ENCODE measurements at places on chromosomes 16 and 17.

DNA sequence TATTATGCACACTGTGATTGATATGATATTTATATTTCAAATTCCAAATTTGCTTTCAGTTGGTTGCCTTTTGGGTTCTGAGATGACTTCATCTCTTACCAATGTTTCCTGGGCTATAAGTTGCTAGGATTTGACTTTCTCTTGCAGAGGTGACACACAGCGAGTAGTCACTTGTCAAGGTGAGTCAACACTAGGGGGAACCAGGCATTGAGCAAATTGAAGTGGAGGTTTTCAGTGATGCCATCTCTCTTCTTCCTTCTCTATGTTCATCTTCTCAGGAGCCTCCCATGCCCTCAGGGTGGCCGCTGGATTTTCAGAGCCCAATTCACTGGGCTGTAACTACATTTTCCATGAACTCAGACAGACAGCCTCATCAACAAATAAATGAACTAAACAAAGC lies 6.0 kb upstream of the CPD start:
- peak; percentile 42 for DNase-seq

- peak; percentile 42 for DNase-seq
These were observed at the start of gene MC1R for GRCh38 chr16:89918453-89919347. TSS of gene MC1R (plus strand) at chr16:89918862. CDS start at chr16:89919259, 397 bp downstream.

DNA sequence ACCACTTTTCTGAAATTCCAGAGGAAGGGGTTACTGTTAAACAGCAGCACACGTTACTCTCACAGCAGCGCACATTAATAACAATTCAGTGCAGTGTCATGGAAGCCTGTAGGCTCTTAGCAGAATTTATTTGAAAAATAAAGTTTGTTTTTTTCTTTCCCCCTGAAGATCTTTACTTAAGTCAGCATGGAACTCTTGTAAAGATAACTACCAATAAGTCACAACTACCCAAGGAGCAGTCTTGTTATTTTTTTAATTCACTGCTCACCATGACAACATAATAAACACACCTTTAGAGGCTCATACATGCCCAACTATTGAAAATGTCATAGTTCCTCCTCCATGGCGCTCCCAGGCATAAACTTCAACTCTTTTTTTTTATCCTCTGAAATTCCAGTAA lies 31.8 kb upstream of the PSMD7 start:
- DNase-seq: no peak

GRCh38 chr16:27717726-27718125 lies 167.8 kb downstream of the KATNIP start:
- no peak for DNase-seq

DNA sequence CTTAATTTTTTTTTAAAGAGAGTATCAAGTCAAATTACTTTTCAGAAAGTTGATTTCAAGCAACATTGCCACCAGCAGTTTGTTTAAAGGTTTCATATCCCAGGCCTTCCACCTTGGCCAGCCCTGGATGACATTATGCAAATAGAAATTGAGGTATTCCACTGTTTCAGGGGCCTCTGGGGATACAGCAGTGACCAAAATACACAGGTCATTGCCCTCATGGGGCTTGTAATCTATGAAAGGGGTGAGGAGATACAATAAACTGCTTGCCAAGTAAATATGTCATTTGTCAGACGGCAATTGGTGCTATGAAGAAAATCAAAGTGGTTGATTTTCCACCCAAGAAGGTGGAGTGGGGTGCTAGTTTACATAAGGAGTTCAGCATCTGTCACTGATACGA lies 37.8 kb upstream of the TMC5 start:
- no peak for DNase-seq

- DNase-seq: no peak
These were observed 1.5 kb upstream of the LIMD2 start for GRCh38 chr17:63701456-63701820.

DNA sequence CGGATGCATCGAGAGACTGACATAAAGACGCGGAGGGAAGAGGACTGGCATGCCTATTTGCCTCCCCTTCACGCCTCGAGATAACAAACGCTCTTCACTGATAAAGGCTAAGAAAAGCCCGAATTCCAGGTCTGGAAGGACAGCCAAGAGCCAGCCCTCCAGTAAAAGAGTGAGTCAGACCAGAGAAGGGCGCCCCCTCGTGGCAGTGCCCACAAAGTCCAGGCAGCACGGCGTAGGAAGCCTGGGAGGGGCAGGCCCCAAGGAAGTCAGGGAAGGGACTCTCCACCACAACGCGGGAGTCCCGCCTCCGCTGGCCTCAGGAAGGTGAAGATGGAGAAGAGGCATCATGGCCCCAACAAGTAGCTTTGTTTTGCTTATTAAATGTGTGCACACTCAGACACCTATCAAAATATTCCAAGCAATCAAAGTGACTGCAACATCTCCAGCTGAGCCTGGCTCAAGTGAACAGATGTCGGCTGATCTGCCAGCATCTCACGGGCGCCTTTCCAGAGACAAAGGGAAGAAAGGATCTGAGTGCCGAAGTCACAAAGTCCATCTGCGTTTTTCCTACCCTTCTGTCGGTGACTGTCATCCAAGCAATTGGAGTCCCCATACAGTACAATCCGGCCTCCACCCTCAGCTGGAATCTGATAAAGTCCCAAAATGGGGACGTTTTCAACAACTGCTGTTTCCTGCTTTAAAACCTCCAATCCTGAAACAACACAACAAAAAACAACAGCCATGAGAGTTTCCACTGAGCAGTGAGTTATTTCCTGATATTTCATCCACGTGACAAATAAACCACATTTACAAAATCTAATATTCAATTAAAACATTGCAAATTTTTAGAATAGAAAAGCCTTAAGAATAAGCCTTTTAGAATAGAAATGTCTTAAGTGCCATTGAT lies 20.4 kb upstream of the SLC38A8 start:
- DNase-seq: peak; percentile 66

- DNase-seq: peak; percentile 34
These were observed 51.3 kb upstream of the FBXO47 start for GRCh38 chr17:39018267-39019134.

DNA sequence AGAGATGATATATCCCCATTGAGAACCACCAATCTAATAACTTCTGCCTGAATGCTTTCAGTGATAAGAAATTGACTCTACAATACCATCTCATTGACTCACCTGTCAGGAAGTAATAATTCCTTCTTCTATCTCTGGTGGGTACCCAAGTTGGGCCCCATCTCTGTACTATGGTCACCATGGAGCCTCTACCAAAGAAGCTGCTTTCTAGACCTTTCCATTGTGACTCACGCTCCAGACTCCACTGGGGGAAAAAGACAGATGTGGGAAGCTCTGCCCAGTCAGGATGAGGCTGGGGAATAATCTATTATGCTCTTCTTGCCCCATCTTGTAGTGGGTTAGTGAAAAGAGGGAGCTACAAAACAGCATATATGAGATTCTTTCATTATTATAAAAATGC lies 100.4 kb downstream of the COPRS start:
- no peak for DNase-seq

GRCh38 chr17:2904135-2904534 lies 107.9 kb downstream of the RAP1GAP2 start:
- no peak for DNase-seq

DNA sequence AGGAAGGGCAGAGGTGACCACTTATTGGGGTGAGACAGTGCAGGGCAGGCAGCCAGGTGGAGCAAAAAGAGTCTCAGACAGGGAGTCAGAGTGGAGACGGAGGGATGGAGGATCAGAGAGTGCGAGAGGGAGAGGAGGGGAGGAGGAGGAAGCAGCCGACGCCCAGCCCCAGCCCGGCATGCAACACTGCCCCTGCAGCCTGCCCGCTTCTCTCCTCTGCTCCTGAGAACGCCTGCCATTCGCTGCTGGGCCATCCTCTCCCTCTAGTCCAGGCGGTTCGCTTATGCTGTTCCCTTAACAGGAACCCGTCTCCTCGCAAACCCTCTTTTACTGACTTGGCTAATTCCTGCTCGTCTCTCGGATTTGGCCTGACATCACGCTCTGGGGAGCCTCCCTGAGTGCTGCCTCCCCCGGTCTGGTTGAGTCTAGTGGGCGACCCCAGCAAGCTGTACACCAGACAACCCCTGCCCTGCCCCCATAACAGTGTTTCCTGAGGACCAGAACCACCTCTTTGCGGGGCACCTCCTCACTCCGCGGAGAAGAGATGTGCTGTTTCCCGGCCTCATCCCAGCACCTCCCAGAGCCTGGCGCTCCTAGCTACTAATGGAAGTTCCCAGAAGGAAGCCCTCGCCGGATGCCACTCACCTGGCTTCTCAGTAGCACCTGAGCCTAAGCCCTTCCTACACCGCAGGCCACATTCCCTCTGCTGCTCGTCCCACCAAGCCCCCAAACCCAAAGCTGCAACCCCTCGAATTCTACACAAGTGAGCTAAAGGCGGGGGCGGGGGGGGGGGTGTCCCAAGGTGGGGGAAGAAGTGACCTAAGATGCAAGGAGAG lies 61.2 kb upstream of the CCL1 start:
- no peak for DNase-seq

DNA sequence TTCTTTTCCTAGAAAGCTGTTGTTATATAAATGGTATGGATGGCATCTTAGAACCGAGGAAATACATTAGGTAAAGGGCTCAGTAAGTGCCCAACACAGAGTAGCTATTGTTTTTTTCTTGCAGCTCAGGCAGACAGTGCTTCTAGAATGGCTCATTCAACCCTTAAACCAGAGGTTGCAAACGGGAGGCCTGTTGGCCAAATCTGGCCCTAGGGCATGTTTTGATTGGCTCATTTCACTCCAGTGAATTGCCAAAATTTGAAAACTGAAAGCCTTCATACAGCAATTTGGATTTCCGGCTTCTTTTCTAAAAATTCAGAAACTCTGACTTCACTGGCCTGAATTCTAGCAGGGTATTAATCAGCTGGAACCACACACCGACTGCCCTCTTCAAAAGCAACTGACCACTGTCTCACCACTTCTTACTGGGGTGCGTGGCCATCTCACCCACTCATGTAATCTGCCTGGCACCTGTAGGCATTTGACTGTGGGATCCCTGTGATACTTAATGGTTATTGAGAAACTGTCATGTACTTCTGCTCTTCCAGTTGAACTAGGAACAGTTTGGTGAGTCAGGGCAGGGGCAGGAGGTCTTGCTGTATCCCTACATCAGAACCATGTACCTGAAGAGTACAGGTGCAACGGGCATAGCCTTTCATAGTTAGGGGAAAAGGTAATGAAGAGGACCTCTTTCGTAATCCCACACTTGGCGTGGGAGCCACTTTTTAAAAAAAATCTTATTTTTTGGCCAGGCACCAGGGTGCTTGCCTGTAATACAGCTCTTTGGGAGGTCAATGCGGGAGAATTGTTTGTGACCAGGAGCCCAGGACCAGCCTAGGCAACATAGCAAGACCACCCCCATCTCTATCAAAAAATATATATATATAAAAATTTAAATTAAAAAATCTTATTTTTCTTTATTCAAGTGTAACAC lies 53.6 kb upstream of the SCNN1B start:
- no peak for DNase-seq

DNA sequence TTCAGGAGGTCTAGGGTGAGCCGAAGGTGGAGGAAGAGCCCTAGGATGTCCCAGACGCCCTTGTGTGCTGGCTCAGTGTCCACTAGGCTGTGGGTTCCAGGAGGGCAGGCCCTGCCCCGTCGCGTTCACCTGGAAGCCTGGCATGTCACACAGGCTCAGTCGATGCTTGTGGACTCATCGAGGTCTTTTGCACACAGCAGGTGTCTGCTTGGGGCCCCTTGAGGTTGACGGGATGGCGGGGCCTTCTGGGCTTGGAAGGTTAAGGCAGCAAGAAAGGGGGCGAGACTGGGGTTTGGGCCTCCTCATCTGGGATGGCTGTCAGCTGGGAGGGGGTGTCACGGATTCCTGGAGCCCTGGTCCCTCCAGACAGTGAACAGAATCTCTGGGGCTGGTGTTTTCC lies 1.9 kb downstream of the RAP1GAP2 start:
- DNase-seq: no peak

DNA sequence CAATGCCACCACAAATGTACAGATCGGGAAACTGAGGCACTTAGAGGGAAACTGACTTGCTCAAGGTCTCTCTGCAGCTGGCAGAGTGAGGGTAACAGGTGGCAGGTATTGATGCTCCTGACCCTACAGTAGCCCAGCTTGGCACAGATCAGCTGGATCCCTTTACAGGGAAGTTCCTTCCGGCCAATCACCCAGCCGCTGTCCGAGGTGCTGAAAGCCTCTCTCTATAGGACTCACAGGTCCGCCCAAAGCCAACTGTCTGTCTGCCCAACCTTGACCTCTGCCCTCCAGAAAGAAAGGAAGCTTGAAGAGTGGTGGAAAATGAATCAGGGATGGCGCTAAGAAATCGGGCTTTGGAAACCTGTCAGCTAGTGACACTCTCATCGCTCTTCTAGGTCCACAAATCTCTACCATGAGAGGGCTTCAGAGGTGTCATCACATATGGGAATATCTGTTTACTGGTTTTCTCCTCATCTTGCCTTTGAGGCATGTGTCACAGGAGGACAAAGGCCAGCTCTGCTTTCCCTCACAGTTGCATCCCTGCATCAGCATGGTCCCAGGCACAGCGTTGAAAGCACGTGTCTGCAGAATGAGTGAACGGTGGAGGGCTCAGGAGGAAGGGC lies 246.2 kb downstream of the KATNIP start:
- DNase-seq: no peak

- peak; percentile 65 for DNase-seq
These were observed 651 bp upstream of the EIF1 start for GRCh38 chr17:41687828-41688640.

DNA sequence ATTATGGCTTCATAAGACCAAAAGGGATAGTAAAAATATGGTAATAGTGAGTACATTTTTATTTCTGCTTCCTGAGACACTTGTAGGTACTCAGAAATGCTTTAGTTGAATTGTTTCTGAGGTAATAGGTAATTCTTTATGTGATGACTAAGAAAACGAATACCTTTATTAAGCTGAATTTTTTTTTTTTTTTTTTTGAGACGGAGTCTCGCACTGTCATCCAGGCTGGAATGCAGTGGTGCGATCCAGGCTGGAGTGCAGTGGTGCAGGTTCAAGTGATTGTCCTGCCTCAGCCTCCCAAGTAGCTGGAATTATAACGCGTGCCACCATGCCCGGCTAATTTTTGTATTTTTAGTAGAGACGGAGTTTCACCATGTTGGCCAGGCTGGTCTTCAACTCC lies 1.9 kb downstream of the RAD51C start:
- no peak for DNase-seq

- peak; percentile 63 for DNase-seq
These were observed 14.9 kb upstream of the TBX21 start for GRCh38 chr17:47717979-47718621.

GRCh38 chr16:58889516-58889915 lies 155.4 kb upstream of the GOT2 start:
- no peak for DNase-seq

GRCh38 chr17:75565618-75566017 lies 22.0 kb upstream of the MYO15B start:
- no peak for DNase-seq

DNA sequence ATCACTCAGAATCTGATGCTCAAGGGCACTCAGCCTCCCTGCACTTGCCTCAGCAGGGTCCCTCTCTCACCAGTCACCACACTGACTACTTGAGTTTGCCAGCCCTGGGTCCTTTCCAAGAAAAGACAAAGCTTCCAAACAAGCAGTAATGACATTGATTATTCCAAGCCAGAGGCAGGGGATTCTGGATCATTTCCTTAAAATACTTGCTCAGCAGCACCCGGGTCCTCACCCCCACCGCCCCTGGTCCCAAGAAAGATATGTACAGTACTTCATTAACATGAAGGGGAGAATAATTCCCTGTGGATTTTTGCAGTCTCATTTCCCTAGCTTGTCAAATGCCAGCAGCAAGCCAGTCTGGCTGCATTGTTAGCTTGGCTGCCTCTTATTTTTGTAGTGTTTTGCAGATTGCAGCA lies 83.2 kb upstream of the GNAO1 start:
- DNase-seq: no peak
